Right atrium auricular region (tissue), 2 donors: ENCODE measurements at places on chromosomes 16 and 17. TPM values are rescaled to one million over a fixed set of nuclear protein-coding genes. Genes with fewer than 3 reads are reported as not detected.
A peak's percentile ranks its signal among the peaks of the same experiment; 100 is the strongest.

DNA sequence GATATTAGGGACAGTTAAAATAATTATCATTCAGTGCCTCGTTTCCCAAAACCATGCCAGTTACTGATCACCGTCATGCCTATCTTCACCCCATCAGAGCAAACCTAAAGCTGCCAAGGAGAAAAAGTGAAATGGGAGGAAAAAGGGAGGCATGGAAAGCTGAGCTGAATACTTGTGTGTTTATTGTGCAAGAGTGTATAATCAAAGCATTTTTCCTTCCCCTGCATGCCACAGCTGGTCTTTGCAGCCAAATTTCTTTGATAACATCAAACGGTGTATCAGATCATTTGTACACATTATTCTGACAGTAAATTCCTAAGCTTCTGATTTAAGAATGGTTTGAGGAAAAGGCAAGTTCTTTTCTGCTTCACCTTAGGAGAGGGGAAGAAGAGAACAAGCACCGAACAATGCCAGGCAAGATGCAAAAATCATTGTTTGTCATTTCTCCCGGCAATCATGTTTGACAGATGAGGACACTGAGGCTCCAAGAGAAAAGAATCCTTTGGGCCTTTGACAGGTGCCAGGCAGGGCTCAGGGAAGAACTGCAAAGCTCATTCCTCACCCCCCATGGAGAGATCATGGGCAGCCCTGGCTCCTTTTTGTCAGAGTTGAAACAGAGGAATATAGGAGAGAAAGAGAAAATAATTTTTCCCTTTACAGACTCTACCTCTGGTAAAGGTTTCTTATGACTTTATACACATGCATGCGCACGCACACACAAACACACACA, 51.4 kb upstream of the ARHGAP44 start:
- no peak overlapping the region for H3K4me3 ChIP-seq
- H3K27me3 ChIP-seq: no peaks in the 10 kb centered on the region
- H3K27ac ChIP-seq: no peak overlapping the region
- DNase-seq: no peak
- peaks cover 40% of the 10 kb centered on the region for H3K36me3 ChIP-seq

CA7 gene
- total RNA-seq: not detected

GRCh38 chr16:46848768-46849764, 18.1 kb upstream of the C16orf87 start:
- no peak overlapping the region for H3K4me3 ChIP-seq
- no peak for DNase-seq
- H3K27ac ChIP-seq: no peak overlapping the region
- no peaks in the 10 kb centered on the region for H3K27me3 ChIP-seq
- H3K36me3 ChIP-seq: no peaks in the 10 kb centered on the region

DNA sequence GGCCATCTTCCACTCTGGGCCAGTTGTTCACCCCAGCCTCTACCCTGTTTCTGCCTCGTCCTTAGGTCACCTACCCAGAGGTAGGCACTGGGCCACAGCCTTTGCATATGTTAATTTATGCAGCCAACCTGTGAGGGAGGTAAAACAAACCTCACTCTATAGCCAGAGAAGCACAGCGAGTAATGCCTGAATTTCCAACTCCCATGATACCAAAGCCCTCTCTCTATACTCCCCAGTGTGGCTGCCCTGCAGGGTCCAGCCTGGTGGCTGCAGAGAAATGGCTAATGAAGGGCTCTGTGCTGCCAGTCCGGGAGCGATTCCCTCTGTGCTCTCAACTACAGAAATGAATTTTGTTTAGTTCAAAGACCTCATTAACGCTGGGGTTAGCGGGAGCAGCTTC, 397.0 kb upstream of the CCL2 start:
- DNase-seq: no peak
- H3K4me3 ChIP-seq: no peak overlapping the region
- H3K36me3 ChIP-seq: no peaks in the 10 kb centered on the region
- H3K27ac ChIP-seq: no peak overlapping the region

CCDC200 gene
- total RNA-seq: not detected

DNA sequence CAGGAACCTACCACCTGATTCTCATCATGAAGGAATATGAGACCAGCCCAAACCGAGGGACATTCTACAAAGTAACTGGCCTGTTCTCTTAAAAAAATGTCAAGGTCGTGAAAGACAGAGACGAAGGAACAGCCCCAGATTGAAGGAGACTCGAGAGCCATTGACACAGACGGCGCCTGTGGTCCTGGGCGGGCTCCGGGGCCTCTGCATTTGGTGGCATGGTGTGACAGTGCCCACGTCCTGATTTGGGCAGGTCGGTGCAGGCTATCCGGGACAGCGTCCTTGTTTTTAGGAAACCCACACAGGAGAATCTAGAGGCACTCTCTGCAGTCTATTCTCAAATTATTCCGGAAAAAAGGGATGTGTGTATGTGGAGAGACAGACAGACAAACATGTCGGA, 64.1 kb downstream of the ADCY9 start:
- peak; percentile 49 for DNase-seq
- H3K36me3 ChIP-seq: no peaks in the 10 kb centered on the region
- no peaks in the 10 kb centered on the region for H3K27me3 ChIP-seq
